ENCODE measurements at places on chromosomes 7 and 10.
A peak's percentile ranks its signal among the peaks of the same experiment; 100 is the strongest.

DNA sequence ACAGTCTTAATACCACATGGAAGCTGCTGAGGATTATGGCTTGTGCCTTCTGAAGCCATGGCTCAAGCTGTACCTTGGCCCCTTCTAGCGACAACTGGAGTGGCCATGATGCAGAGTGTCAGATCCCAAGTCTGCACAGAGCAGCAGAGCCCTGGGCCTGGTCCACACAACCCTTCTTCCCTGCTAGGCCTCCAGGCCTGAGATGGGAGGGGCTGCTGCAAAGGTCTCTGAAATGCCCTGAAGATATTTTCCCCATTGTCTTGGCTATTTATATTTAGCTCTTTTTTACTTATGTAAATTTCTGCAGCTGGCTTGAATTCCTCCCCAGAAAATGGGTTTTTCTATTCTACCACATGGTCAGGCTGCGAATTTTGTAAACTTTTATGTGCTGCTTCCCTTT lies 804.6 kb upstream of the ZWINT start:
- DNase-seq, result no peak

DNA sequence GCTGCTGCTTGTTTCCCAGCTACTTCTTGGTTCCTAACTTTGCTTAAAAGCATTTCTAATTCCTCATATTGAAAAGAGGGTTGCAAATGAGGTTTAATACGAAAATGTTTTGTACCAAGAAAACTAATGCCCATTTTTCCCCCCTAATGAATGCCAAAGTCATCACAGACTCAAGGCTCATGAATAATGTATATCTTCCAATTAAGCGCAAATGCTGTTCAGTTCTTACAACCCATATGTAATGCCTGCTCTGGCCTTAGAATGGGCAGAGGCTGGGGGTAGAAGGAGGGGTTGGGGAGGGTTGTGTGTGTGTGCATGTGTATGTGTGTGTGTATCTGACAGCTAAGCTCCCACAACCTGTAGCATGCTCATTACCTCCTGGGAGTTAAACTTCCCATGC lies 901.7 kb downstream of the KCNMA1 start:
- no peak for DNase-seq

- no peak for DNase-seq
These were observed 75.7 kb downstream of the NRCAM start for GRCh38 chr7:108380517-108380916.

DNA sequence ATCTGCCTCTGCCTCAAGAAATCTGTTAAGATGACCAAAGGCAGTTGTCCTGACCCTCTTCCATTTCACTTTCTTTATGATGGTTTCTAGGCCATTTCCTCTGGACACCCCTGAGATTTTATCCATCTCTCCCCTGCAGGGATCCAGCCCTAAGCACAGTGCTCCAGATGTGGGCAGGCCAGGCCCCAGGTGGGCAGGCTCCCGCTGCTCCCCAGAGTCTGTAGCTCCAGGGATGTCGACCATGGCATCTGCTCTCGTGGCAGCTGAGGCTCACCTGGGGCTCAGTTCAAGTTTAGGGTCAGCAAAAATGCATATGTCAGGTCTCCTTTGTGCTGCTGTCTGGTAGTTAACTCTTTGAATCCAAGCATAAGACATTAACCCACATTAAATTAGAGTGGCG lies 11.8 kb downstream of the CEP41 start:
- no peak for DNase-seq

DNA sequence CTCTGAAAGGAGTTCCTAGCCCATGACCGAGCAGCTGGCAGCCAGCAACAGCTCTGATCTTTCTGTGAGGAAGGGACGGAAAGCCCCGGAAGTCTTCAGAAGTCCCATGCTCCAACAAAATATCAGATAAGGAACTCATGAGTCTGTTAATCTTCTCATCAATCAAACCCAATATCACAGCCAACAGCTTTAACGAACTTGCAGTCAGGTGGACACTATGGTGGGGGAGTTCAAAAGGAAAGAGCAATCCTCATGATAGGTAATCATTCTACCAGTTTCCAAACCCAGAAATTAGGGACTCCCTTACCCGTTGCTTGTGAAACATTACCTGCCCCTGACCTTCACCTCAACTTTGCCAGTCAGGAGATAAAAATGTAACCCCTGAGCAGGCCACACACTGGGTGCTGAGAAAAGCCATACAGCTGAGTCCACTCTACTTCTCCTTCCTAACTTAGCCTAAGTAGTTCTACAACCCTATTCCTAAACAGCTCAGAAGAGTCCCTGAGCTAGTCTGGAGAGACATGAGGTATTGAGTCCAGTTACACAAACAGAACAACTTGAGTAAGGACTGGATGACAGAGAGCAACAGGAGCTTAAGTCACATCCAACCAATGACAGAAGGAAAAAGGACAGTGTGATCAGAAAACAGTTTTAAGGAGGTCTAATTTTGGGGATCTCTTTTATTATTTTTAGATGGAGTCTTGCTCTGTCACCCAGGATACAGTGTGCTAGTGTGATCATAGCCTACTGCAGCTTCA lies 2.2 kb downstream of the NDST2 start:
- no peak for DNase-seq

DNA sequence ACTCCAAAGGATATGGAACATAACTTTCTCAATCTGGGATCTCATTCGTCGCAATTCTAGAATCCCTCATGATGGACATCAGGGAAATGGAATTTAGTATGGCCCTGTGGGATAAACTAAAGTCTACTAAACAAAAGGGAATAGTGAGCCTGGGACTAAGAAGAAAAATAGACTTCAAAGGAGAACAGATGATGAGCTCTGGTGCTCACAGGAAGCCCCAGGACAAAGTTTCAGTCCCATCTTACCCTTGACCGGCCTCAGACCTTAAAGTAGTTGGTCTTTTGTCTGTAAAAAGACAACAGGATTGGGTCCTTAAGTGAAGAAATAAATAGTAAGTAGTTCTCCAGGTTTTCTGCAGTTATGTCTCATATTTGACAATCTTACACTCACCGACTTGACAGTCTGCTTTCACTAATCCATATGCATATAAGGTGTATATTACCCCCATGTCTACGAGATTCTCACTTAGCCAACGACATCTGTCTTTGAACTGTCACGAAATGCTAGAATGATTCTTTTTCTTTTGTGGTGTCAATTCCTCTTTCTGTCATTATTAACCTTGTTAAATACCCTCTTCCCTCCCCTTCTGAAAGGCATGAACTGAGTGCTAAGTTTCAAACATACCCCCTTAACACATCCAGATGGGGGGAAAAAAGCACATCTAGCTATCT lies 10.9 kb upstream of the IKZF1 start:
- no peak for DNase-seq

GRCh38 chr10:24465891-24466818 lies 257.2 kb downstream of the KIAA1217 start:
- peak; percentile 91 for DNase-seq

DNA sequence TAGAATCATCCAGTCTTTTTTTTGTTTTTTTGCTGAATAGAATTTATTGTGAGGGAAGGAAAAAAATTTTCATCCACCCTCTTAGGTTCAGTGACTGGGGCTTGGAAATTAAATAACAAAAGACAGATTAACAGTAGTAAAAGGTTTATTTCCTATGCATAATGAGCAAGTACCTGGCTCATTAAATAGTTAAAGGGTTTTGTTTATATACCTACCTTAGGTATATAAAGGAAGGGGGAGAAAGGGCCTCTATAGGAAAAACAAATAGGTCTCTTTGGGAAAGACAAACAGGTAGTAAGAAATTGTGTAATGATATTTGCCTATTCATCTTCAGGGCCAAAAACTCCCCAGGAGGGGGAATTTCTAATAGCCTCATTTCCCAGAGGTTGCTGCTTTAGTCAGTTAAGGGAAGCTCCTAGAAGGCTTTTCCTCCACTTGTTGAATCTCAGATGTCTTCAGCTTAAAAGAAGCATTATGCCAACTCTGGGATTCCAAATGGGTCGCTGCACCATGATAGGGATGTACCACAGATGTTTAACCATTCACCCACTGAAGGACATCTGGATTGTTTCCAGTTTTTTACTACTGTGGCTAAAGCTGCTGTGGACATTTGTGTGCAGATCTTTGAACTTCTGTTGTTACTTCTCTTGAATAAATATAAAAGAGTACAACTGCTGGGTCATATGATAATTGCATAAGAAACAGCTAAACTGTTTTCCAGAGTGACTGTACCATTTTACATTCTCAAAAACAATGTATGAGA lies 11.3 kb downstream of the ACADSB start:
- DNase-seq, result no peak
